ENCODE measurements at places on chromosomes 1 and 21. TPM values are rescaled to one million over a fixed set of nuclear protein-coding genes. Genes with fewer than 3 reads are reported as not detected.

The RGS4 gene
- 14.6 TPM for polyA plus RNA-seq

The TUT4 gene
- polyA plus RNA-seq: 66.8 TPM

The VASH2 gene
- polyA plus RNA-seq: 21.8 TPM

The SMPDL3B gene
- 13.3 TPM for polyA plus RNA-seq

The AUNIP gene
- 3.8 TPM for polyA plus RNA-seq

The RAB3B gene
- 4.3 TPM for polyA plus RNA-seq

The LORICRIN gene
- polyA plus RNA-seq: not detected

The DAB1 gene
- polyA plus RNA-seq: 6.6 TPM

The CD34 gene
- 126 TPM for polyA plus RNA-seq

The CELA2A gene
- polyA plus RNA-seq: not detected

The FCRL2 gene
- polyA plus RNA-seq: not detected

The FALEC gene
- polyA plus RNA-seq: 0.50 TPM

The RRP15 gene
- polyA plus RNA-seq: 24.3 TPM

The MCOLN2 gene
- 1.2 TPM for polyA plus RNA-seq

The IRF6 gene
- polyA plus RNA-seq: 22.5 TPM

The RNU1-4 gene
- polyA plus RNA-seq: not detected

The PTPRC gene
- polyA plus RNA-seq: 5.6 TPM

The LCE2C gene
- polyA plus RNA-seq: not detected

The COL24A1 gene
- 2.5 TPM for polyA plus RNA-seq

The OR6K3 gene
- 0.08 TPM for polyA plus RNA-seq

The ELF3 gene
- 143 TPM for polyA plus RNA-seq

The RGS7 gene
- 31.0 TPM for polyA plus RNA-seq

The SCCPDH gene
- polyA plus RNA-seq: 40.2 TPM

The TIE1 gene
- 57.9 TPM for polyA plus RNA-seq

The AKNAD1 gene
- not detected for polyA plus RNA-seq

The TTF2 gene
- polyA plus RNA-seq: 24.8 TPM

The SPRR2E gene
- polyA plus RNA-seq: not detected

The ITLN2 gene
- polyA plus RNA-seq: not detected

The FOXO6 gene
- polyA plus RNA-seq: 1.4 TPM

The NTMT2 gene
- not detected for polyA plus RNA-seq

The ASPM gene
- 22.0 TPM for polyA plus RNA-seq

The CERS2 gene
- 291 TPM for polyA plus RNA-seq

The PTGFR gene
- 0.66 TPM for polyA plus RNA-seq

The ANKRD13C gene
- 27.7 TPM for polyA plus RNA-seq

The ISG15 gene
- polyA plus RNA-seq: 9.6 TPM

The AMY1B gene
- not detected for polyA plus RNA-seq

The LAMB3 gene
- 0.35 TPM for polyA plus RNA-seq

The C1orf167 gene
- 0.10 TPM for polyA plus RNA-seq

The LAD1 gene
- polyA plus RNA-seq: 32.4 TPM

The TTC39A gene
- 11.0 TPM for polyA plus RNA-seq

The ATF3 gene
- polyA plus RNA-seq: 14.1 TPM

The PTPN14 gene
- 35.5 TPM for polyA plus RNA-seq

Data from left renal pelvis (tissue), 4 donors.